Stimulated activated CD4-positive, alpha-beta T cell treated with anti-CD3 and anti-CD28 coated beads, Interleukin-4, amount 100 ng/mL, for 24 hours (primary cell): ENCODE measurements at places on chromosomes 7 and 10.

DNA sequence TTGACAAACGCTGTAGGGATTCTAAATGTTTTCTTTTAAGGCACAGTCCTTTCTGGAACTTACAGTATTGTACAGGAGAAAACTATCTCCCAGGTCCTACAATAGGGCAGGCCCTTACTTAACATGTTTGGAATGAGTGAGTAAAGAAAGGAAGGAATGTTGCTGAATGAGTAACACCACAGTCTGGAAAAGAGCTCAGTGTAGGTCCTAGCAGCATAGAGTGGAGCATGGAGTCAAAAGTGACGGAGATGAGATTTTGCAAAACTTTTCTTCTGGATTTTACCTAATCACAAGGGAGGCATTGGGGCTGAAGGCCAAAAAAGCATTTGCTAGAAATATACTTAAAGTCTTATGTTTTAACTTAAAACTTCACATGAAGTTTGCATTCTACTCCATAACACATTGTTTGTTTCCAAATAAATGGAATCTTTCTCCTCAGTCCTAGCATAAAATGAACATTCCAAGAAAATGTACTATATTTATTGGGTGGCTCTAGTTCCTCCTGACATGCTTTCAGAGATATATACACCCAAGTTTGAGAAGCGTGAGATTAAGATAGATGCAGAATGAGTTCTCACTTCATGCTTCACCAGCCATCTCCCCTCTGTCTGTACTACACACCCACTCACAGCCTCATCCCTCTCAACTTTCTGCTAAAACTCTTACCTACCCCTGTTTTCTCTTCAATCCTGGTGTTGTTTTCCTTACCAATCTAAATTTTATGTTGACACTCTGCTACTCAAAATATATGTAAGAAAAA is 20.2 kb upstream of the ADD3 start:
- no peak for DNase-seq

DNA sequence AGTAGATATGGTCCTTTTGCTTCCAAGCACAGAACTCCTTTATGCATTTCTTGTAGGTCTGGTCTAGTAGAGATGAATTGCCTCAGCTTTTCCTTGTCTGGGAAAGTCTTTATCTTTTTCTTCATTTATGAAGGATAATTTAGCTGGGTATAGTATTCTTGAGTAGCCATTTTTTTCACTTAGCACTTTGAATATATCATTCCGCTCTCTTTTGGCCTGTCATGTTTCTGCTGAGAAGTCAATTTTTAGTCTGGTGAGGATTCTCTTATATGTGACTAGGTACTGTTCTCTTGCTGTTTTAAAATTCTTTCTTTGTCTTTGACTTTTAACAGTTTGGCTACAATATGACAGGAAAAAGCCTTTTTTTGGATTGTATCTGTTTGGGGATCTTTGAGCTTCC is 68.6 kb upstream of the IMMP2L start:
- DNase-seq, result no peak

DNA sequence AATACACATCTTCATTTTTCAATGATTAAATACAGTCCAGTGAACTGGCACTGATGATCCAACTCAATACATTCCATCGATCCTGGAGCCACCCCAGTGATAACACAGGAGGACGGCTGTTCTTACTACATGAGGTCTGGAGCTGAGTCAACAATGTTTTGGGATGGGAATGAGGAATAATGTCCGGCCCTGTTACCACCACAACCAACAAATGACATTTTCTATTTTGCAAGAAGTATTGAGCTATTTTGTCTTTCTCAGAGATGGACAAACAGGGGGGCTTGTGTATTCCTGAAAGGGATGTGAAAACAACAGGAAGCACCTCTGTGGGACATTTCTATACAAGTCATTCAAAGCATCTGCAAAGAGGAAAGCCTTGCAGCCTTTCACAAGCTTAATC is 249.2 kb downstream of the PARD3 start:
- no peak for DNase-seq

GRCh38 chr10:52472406-52473146 is 158.5 kb downstream of the DKK1 start:
- DNase-seq, result no peak

GRCh38 chr10:73809061-73809818 is 2.2 kb downstream of the NDST2 start:
- no peak for DNase-seq

- no peak for DNase-seq
Observed at GRCh38 chr10:21174715-21175495, 277.8 kb upstream of the NEBL start.

DNA sequence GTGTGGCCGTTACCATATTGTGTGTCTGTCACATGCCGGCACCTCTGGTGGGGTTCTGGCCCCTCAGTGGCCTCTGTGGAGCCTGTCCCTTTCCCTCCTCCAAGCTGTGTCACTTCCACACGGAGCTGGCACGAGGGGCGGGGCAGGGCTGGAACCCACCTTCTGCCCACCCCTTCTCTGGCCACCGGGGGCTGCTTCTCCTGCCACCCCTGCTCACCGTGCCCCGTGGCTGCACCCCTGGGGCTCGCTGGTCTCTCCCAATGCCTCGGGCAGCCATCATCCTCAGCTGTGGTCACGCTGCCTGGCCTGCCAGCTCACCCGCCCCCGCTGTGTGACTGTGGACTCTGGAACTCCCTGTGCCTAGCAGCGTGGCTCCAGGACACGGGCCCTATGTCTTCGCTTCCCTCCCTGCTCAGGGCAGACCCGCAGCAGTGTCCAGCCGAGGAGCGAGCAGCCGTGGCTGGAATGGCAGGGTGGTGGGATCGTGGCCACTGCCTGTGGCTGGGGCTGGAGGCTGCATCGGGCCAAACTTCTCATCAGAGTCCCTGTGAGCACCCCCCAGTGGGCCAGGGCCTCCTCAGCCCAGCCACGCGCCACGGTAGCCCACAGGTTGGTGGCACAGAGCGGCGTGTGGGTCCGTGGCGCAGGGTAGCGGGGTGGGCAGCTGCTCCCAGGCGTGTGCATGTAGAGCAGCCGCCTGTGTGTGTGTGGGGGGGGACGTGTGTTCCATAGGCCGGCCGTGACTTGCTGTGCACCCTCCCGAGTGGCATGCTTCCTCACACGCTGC is 8.1 kb downstream of the TTYH3 start:
- DNase-seq, result no peak

DNA sequence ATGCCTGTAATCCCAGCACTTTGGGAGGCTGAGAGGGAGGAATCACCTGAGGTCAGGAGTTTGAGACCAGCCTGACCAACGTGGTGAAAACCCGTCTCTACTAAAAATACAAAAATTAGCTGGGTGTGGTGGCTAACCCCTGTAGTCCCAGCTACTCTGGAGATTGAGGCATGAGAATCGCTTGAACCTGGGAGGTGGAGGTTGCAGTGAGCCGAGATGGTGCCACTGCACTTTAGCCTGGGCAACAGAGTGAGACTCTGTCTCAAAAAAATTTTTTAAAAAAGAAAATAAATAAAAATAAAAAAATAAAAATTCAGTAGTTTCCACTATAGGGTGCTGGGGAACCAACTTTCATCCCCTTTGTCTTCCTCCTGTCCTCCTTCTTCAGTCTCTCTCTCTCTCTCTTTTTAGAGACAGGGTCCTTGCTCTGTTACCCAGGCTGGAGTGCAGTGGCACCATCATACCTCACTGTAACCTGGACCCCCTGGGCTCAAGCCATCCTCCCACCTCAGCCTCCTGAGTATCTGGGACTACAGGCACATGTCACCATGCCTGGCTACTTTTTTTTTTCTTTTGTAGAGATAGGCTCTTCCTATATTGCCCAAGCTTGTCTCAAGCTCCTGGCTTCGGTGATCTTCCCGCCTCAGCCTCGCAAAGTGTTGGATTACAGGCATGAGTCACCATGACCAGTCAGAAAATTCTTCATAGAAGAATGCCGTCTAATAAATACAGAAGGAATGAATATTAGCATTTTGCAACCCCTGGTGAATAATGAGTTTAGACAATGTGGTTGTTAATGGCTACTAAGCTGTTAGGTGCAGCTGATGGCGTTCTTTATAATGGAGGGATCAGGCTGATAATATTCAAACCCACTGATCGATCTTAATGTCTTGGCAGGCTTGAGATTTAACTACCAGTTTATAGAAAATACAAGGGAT is 20.6 kb downstream of the RBM20 start:
- DNase-seq, result no peak

DNA sequence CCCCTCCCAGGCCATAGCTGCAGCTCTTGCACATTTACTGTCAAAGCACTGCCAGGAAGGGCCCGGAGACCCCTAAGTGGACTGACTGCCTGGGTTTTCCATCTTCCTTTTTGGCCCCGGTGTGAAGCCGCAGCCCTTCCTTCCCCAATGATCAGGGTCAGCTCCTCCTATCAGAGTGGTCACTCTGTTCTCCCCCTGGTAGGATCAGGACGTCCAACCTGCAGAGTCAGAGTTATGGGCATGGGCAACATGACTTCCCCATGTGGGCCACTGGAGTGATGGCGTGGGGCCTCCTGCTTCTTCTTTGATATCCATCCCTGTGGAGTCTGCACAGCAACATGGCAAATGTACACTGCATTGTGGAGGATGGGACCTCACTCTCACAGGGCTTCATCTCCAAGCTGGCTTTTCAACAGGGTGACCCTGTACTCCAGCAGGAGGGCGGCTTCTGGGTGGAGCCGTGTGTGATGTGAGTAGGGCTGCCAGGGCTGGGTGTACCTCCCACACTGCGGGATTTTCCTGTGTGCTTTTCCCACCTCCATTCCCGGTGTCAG is 6.4 kb upstream of the RAMP3 start:
- DNase-seq, result no peak

GRCh38 chr10:49300140-49300974 is 1.4 kb downstream of the C10orf71 start:
- DNase-seq, result no peak

DNA sequence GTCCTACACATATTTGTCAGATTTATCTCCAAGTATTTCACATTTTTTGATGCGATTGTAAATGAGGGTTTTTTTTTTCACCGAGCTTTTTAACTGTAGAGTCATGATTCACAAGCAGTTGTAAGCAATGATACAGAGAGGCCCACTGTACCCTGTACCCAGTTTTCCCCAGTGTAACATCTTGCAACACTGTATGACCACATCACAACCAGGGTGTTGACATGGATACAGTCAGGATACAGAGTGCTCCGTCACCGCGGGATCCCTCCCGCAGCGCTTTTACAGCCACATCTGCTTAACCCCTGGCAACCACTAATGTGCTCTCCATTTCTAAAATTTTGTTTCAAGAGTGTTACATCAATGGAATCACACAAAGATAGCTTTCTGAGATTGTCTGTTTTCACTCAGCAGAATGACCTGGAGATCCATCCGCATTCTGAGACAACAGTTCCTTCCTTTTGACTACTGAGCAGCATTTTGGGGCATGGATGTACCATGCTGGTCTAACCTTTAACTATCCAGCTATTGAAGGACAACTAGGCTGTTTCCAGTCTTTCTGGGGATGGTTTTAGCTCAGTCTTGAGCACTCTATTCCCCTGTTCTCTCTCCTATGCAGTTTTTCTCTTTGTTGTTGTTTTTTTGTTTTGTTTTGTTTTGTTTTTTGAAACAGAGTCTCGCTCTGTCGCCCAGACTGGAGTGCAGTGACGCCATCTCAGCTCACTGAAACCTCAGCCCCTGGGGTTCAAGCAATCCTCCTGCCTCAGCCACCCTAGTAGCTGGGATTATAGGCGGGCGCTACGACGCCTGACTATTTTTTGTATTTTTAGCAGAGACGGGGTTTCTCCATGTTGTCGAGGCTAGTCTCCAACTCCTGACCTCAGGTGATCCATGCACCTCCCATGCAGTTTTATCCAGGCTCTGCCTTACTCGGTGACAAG is 25.9 kb downstream of the GPRIN2 start:
- DNase-seq, result no peak

- DNase-seq, result peak; percentile 7
Observed at GRCh38 chr10:17368708-17369272, 85.6 kb downstream of the ST8SIA6 start.

GRCh38 chr10:97333351-97333600 is 1.3 kb downstream of the FRAT2 start:
- no peak for DNase-seq

GRCh38 chr7:10662491-10662890 is 311.2 kb upstream of the PHF14 start:
- DNase-seq, result no peak

GRCh38 chr10:51806079-51806835 is 106.9 kb upstream of the CSTF2T start:
- no peak for DNase-seq

- DNase-seq, result peak; percentile 38
Observed at GRCh38 chr10:17216217-17216900, 11.7 kb upstream of the VIM start.

- DNase-seq, result no peak
Observed at GRCh38 chr7:17097668-17098297, 200.7 kb upstream of the AHR start.

- DNase-seq, result no peak
Observed at GRCh38 chr7:81234896-81235295, 316.0 kb upstream of the SEMA3C start.

GRCh38 chr10:43026039-43026973 is 50.6 kb upstream of the RET start:
- no peak for DNase-seq

GRCh38 chr7:155887174-155887525 is 74.9 kb upstream of the SHH start:
- no peak for DNase-seq

DNA sequence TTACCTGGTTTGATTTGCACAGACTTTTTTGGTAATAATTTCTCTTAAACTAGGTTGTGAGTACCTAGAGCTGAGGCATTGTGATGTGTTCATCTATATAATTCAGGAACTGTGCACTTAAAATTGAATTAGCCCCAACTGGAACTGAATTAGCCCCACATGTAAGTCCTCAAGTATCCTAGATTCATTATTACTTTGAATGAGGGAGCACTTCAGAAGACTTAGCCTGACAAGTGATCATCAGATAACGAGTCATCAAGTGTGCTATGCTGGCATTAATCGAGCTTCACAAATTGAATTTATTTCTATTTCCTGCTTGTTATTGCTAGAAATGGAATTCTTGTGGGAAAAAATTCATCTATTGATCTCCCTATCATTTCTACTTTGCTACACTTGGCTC is 323.4 kb upstream of the SEMA3D start:
- DNase-seq, result no peak

DNA sequence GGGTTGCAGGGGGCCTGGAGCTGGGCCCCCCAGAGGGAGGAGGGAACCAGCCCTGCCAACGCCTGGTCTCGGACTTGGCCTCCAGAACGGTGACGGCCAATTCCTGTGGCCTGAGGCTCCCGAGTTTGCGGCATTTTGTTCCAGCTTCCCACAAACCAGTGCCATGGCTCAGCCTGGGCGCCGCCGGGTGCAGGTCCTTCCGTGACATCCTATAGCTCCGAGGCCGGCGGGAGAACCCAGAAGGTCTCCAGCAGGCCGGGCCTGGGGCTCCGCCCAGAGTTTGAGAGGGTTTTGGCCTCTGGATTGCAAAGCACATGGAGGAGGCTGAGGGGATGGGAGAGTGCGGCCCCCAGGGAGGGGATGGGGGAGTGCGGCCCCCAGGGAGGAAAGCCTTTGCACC is 92.6 kb downstream of the UNCX start:
- no peak for DNase-seq

GRCh38 chr7:3356173-3356572 is 55.1 kb downstream of the SDK1 start:
- DNase-seq, result no peak

GRCh38 chr10:101060036-101060950 is 1.5 kb upstream of the KAZALD1 start:
- DNase-seq, result peak; percentile 93
